Caco-2 (cell line): ENCODE measurements at places on chromosomes 3 and 15. TPM values are rescaled to one million over a fixed set of nuclear protein-coding genes. Genes with fewer than 3 reads are reported as not detected.

DNA sequence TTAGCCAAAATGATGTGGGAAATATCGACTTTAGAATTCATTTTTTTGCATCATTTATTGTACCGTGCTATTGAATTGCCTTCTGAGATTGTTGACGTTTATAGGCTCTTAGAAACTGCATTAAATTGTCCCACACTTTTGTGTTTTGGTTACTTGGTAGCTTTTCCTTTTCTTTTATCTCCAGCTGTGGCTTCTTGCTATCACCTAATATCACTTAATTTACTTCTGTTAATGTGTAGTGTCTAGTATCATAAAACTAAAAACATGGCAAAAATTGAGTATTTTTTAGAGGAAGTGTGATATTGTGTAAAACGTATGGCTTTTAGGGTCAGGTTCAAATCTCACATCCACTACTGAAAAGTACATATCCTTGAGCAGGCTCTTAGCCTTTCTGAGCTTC, 11.2 kb downstream of the TMOD3 start:
- DNase-seq = no peak

- no peak for DNase-seq
Measured at GRCh38 chr3:101784855-101785613, 6.0 kb downstream of the NXPE3 start.

DNA sequence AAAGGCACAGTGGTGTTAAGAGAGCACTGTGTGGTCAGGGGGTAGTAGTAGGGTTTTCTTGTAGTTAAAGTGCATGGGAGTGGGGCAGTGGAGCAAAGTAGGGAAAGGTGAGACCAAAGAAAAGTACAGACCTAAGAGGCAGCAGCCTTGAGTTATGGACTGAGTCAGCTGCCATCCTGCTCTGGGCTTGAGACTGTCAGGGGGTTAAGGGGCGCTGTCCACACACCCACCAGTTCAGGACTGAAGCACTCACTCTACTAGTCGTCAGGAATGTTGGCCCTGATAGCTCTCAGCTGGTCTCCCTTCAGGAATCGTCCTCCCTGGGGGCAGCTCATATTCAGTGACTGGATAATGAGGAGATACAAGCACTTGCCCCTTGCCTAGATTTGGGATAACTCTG, 7.9 kb downstream of the CCR4 start:
- DNase-seq = no peak

GRCh38 chr3:153574445-153574844, 412.4 kb downstream of the RAP2B start:
- DNase-seq = no peak

GRCh38 chr3:39295184-39295775, 15.4 kb upstream of the CX3CR1 start:
- DNase-seq = no peak

GRCh38 chr3:10274601-10275000, 18.1 kb downstream of the GHRL start:
- DNase-seq = no peak

- no peak for DNase-seq
Measured at GRCh38 chr15:66483131-66483566, 14.4 kb downstream of the SNAPC5 start.

- DNase-seq = no peak
Measured at GRCh38 chr15:51494411-51495314, 127.9 kb downstream of the DMXL2 start.

DNA sequence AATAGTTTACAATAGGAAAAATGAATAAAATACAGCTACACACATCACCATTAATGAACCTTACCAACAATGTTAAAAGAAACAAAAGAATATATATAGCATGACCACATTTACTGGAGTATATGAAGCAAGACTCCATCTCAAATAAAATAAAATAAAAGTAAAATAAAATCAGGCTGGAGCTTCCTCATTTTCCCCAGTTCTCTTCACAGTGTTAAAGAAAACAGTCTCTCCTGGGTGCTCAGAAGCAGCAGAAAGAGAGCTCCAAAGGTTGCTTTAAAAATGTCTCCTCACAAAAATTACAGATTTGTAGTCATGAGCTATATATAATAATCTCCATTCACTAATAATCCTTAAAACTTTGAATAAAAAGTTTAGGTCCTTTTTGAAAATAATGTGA, 48.8 kb downstream of the PIK3CB start:
- no peak for DNase-seq

- DNase-seq = no peak
Measured at GRCh38 chr3:149547954-149548668, 73.6 kb downstream of the TM4SF4 start.

- DNase-seq = no peak
Measured at GRCh38 chr3:178367817-178368617, 168.2 kb upstream of the KCNMB2 start.

- no peak for DNase-seq
Measured at GRCh38 chr15:62901909-62902546, 140.5 kb upstream of the TPM1 start.

DNA sequence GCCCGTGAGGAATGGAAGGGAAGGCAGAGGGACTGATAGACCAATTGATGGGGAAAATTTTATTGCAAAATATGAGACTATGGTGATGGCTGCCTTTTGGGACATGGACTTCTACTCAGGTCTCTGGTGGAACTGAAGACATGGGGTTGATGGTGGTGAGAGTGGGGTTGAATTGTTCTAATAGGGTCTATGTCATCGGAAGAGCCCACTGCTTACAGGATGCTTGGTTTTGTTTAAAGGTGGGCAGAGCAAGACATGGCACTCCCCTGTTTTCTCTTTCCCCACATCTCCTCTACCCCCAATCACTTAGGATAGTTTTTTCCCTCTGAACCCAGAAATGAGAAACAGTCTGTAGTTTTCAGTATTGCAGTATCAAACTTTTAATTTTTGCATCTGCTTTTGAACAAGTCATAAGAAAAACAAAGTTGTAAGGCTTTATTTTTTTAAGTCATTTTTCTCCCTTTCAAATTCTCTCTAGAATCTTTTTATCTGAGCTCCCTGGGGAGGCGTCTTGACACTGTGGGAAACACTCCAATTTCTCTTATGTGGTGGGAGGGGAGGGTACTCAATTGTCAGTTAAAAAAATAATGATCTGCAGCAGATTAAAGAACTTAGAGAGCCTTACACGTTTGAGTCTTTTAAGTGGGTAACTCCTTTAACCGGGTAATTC, 276.2 kb upstream of the TBC1D5 start:
- DNase-seq = no peak

DNA sequence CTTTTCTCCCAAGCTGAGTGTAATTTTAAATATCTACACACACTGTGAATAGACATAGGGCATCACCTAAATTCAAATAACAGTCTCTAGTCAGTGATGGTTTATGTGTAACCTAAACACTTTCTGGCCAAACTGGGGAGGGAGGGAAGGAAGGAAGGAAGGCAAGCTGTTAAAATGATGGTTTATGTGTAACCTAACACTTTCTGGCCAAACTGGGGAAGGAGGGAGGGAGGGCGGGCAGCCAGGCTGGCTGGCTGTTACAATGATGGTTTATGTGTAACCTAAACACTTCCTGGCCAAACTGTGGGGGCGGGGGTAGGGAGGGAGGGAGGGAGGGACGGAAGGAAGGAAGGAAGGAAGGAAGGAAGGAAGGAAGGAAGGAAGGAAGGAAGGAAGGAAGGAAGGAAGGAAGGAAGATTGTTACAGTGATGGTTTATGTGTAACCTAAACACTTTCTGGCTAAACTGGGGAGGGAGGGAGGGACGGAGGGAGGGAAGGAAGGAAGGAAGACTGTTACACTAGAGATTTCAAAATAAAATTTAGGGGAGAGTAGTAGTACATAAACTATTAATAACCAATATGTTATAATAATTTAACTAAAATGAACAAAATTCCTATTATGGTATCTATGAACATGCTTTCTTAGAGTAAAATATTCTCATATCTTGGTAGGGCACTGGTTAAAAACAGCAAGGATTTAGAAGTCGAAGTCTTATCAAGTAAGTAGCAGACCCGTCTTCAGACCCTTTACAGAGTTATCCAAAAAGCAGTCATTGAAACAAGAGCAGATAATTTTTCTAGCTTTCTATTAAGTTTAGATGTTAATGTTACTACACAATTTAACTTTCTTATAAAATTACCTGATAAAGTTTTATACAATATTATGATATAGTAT, 148.1 kb downstream of the LMLN start:
- no peak for DNase-seq

RARB gene
- total RNA-seq = 2.5 and 3.8 TPM in 2 replicates

UBA3 gene
- 45.7 and 49.6 TPM in 2 replicates for total RNA-seq

CLRN1 gene
- total RNA-seq = not detected in 2 replicates

CD276 gene
- 70.5 and 74.2 TPM in 2 replicates for total RNA-seq

IDH3A gene
- total RNA-seq = 67.3 and 71.1 TPM in 2 replicates
